ENCODE measurements at places on chromosomes 1 and 21.
A peak's percentile ranks its signal among the peaks of the same experiment; 100 is the strongest.

GRCh38 chr1:4108758-4109627 is 208.9 kb upstream of the C1orf174 start:
- DNase-seq = no peak

GRCh38 chr1:173995475-173995874 is 26.7 kb downstream of the RC3H1 start:
- DNase-seq = no peak

- no peak for DNase-seq
Measured at GRCh38 chr1:243465738-243466137, 209.9 kb downstream of the SDCCAG8 start.

DNA sequence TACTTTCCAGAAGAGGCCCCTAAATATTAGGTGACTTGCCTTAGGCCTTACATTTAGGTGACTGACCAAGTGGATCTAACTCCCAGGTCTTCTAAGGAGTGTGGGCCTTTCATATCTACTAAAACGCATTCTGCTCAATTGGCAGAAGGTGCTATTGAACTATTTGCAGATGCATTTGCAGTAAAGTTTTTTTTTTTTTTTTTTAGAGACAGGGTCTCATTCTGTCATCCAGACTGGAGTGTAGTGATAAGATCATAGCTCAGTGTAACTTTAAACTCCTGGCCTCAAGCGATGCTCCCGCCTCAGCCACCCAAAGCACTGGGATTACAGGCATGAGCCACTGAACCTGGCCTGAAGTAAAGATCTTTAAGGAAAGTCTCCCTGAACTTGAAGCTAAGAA is 13.0 kb upstream of the ACBD6 start:
- DNase-seq = no peak

DNA sequence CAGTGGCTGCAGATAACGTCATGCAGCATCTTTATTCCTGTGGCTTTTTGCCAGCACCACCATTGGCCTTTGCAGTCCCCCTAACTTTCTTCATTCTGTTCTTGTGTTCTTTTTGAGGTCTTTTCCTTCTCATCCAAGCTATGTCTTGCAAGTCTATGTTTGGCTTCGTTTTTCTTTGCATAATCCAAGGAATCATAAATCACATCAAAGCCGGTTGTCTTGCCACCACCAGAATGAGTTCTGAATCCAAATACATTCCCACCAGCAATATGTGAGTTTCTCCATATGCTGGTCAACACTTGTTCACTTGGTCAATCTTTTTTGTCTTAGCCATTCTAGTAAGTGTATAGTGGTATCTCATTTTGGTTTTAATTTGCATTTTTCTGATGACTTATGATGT is 70.6 kb upstream of the AK4 start:
- no peak for DNase-seq

- DNase-seq = no peak
Measured at GRCh38 chr1:5915587-5916571, 76.3 kb downstream of the NPHP4 start.

DNA sequence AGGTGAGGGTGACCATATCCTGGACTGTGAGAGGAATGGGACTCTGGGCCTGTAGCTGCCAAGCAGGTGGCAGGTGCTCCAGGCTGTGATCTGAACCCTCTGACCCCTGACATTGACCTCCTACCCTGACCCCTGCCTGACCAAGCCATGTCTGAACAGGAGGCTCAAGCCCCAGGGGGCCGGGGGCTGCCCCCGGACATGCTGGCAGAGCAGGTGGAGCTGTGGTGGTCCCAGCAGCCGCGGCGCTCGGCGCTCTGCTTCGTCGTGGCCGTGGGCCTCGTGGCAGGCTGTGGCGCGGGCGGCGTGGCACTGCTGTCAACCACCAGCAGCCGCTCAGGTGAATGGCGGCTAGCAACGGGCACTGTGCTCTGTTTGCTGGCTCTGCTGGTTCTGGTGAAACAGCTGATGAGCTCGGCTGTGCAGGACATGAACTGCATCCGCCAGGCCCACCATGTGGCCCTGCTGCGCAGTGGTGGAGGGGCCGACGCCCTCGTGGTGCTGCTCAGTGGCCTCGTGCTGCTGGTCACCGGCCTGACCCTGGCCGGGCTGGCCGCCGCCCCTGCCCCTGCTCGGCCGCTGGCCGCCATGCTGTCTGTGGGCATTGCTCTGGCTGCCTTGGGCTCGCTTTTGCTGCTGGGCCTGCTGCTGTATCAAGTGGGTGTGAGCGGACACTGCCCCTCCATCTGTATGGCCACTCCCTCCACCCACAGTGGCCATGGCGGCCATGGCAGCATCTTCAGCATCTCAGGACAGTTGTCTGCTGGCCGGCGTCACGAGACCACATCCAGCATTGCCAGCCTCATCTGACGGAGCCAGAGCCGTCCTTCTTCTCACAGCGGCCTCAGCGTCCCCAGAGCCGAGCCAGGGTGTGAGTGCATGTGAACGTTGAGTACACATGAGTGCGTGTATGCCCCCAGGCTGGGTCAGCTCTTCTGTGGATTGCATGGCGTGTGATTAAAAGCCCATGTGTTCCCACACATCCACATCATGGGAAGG is 3.1 kb downstream of the TMEM125 start:
- DNase-seq = no peak

DNA sequence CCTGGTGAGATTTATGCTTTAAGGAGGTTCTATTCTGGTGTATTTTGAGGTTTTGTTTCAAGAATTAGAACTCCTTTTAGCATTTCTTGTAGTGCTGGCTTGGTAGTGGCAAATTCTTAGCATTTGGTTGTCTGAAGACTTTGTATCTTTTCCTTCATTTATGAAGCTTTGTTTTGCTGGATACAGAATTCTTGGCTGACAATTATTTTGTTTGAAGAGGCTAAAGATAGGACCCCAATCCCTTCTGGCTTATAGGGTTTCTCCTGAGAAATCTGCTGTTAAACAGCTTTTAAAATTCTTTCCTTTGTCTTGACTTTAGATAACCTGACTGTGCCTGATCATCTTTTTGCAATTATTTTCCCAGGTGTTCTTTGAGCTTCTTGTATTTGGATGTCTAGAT is 58.6 kb downstream of the GPR137B start:
- no peak for DNase-seq

- DNase-seq = no peak
Measured at GRCh38 chr1:154745286-154745731, 124.8 kb downstream of the KCNN3 start.

DNA sequence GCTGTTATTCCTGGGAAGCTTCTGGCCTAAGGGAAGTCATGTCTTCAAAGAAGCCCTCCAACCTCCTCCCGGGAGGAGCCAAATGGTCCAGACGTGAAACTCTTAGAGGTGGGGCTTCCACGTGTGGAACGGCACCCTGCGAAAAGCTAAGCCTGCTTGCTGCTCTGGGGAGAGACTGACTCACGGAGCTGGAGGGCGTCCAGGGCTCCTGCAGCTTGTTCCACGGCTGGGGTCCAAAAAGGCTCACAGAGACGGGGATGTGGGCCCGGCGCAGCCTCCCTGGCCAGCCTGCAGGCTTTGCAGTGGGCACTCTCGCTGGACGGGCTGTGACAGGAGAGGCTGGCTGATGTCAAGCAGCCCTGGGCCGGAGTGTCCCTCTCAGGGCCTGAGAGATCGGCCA is 105.1 kb downstream of the COLGALT2 start:
- DNase-seq = no peak

DNA sequence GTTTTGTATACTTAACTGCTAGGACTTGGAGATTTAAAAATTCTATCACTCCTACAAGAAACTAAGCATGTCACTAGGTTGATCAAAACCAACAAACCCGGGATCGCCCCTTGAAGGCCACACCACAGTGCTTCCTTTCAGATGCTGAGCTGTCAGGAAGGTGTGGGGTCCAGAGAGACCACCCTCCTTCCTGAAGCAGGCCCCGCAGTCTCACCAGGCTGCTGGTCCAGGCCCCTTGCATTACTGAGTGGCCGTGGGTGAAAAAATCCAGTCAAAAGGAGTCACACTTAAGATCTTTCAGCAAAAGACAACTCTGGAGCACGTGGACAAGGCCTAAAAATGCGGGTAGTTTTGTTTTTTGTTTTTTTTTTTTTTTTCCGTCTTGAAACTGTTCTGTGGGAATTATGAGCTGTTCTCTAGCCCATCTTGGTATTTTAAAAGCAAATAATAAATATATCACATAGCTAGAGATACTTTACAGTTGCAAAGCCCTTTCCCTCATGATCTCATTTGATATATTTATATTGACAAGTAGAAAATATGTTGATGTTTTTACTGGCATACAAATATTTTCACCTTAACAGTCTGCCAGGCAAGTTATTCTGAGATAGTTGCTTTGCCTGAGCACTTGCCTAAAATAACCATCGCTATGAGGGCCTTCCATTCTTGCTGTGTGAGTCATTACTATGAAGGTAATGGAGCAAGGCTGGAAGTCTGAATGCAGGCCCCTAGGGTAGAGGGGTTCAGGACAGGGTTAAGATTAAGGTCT is 73.1 kb upstream of the EDEM3 start:
- peak; percentile 50 for DNase-seq

DNA sequence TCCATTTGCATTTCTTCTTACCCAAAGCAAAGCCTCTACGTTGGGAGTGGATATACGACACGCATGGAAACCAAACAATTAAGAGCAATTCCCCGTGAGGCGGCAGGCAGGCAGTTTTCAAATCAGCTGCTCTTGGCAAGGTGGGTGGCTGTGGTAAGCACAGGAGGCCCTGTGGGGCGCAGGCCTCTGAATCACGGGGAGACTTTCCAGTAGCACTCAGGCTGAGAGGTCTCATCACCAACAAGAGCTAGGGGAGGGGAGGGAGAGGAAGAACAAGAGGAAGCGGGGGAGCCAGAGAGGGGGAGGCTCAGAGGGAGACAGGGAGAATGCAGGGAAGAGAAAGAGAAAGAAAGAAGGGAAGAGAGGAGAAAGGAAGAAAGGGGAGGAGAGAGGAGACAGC is 56.4 kb downstream of the MT1HL1 start:
- no peak for DNase-seq

DNA sequence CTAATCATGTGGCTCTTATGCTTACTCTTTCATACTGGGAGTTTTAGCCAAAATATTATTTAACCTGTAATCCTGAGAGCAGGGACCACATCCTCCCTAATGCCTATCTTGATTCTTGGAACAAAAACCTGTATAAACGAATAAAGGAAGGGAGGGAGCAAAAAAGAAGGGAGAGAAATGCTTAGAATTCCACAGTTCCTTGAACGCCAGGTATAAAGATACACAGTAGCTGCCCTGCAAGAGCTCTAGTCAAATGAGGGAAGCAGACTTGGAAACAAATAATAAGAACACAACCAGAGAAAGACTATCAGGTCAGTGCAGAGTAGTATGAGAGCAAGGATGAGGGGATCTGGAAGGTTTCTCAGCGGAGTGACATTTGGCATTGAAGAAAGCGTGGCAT is 116.3 kb downstream of the SLC30A10 start:
- DNase-seq = no peak

DNA sequence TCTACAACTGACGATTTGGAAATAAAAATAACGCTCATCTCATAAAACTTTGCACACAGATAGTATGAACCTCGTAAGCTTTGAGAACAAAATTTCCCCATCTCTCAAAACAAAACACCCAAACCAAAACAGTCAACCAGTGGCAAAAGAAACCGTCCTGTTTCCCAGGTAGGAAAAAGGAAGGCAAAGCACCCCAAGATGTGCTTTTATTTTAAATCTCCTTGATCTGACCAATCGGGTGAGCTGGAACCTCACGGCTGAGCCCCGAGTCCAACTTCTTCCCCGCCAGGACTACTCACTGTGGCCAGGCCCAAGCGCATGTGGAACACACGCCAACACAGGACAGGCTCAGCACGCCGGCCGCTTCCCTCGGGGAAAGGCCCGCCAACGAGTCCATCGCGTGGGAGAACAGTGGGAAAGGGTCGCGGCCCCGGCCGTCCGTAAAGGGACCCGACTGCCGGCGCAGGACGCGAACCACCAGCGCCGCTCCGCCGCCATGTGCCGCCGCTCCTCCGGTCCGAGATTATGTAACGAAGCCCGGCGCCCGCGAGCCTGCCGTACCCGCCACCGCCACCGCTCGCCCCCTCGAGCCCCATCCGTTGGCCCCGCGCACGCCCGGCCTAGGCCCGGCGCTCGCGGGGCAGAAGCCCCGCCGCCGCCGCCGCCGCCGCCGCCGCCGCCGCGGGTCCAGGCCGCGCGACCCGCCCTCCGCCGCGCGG is 759 bp downstream of the AHCTF1 start:
- DNase-seq = peak; percentile 15

GRCh38 chr1:9384751-9385245 is 92.1 kb downstream of the SPSB1 start:
- no peak for DNase-seq

DNA sequence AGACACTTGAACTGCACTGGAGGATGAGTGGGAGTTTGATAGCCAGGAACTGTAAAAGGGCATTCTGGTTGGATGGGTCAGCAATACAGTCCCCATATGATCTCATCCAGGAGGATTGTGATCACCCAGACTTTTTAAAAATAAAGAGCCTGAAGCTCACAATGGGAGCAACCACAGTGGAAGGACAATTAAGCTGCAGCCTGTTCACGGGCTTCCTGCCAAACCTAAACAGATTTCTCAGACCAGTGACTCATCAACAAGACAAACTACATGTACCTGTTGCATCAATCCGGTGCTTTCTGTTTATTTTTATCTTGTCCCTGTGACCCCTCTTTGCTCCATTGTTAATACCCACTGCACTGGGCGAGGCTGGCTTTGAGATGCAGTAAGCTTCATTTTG is 52.3 kb downstream of the PAPPA2 start:
- no peak for DNase-seq

GRCh38 chr1:178048426-178048825 is 45.5 kb upstream of the RASAL2 start:
- DNase-seq = no peak

DNA sequence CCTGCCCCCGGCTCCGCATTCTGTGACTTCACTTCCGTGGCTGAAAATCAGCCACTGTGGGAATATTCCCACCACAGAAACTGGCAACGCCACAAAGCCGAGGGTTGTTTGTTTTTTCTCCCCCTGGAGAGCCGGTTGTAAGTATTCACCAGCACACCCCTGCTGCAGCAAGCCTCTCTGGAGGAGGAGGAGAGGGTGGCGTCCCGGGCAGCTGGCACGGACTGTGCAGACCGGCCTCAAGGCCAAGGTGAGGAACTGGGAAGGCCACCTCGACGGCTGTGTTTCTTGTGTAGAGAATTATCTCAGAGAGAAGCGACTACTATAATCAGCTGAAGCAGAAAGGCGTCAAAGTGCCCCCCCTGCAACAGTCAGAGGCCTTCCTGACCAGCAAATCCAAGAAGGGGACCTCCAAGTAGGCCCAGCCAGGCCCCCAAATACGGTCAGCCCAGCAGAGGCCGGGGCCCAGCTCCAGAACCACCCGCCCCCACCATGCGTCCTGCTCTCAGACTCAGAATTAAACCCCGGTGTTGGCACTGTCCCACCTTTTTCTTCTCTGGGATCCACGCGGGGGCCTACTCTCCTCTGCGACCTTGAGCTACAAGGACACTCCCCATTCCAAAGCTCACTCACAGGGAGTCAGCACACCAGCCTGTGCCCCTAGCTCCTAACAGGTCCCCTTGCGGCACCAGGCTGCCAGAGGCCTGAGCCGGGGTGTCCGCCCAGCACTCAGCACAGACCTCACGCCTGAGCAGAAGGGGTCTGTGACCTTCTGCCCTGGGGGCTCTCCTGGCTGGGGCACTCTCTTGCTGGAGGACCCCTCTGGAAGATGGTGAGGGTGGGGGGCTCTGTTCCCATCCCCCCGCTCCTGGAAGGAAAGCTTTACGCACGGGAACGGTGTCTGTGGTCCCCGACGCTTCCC is 1.2 kb upstream of the SMIM1 start:
- DNase-seq = no peak

GRCh38 chr1:157278383-157279137 is 140.4 kb upstream of the ETV3 start:
- DNase-seq = no peak

GRCh38 chr1:43858324-43858723 is 75.3 kb upstream of the ARTN start:
- peak; percentile 90 for DNase-seq

- no peak for DNase-seq
Measured at GRCh38 chr1:71245246-71245645, 164.4 kb upstream of the ZRANB2 start.

All from HS-27A (cell line).